ENCODE measurements at places on chromosomes 5 and 9.
A peak's percentile ranks its signal among the peaks of the same experiment; 100 is the strongest.

DNA sequence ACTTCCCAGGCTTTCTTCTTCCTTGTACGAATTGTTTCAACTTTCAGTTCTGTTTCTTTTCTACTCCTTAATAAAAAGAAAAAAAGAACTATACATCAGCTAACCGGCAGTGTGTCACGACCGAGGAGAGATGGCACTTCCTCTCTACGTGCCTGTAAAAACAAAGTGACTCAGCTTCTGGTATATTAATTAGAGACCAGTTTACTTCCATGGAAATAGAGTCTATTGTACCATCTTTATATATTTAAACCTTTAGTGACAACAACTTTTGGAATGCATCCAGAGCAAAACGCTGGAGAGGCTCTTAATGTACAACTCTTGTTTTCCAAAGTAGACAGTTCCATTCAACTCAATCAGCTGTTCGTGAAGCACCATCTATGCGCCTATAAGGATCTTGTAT is 94.5 kb upstream of the LIFR start:
- DNase-seq, result no peak

GRCh38 chr9:95864852-95865580 is 10.5 kb upstream of the ERCC6L2 start:
- DNase-seq, result no peak

DNA sequence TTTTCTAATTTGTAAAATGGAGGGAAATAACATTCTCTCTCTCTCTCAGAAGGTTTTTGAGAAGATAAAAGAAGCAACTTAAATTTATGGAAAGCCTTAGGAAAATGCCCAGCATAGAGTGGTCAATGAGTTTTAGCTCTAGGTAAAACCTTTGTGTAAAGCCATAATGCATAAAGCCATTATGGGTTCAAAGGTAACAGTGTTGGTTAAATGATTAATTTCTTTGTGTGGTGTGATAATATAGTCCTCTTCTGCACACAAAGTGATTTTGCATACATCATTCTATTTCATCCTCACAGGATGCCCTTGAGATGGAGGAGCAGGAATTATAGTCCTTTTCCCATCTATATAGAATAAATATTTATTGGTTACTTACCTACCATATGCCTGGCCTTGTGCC is 602.9 kb downstream of the CSNK1G3 start:
- no peak for DNase-seq

- peak; percentile 68 for DNase-seq
Measured at GRCh38 chr5:133930061-133930812, 38.2 kb downstream of the C5orf15 start.

DNA sequence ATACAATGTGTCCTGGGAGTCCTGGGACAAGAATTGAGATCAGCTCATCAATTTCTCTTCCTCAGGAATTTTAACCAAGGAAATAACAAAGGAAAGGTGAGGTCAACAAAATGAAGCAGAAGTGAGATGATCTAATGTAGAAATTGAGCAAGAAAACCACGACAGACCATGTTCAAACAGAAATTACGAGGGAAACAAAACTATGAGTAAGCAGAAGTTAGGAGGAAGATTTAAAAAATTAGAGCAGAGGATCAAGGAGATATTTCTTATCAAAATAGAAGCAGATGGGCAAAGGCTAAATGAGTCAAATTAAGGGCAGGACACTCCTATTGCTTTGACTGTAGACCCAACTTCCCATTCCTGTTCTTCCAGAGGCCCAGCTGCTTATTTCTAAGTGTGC is 97.4 kb downstream of the HINT1 start:
- DNase-seq, result no peak

DNA sequence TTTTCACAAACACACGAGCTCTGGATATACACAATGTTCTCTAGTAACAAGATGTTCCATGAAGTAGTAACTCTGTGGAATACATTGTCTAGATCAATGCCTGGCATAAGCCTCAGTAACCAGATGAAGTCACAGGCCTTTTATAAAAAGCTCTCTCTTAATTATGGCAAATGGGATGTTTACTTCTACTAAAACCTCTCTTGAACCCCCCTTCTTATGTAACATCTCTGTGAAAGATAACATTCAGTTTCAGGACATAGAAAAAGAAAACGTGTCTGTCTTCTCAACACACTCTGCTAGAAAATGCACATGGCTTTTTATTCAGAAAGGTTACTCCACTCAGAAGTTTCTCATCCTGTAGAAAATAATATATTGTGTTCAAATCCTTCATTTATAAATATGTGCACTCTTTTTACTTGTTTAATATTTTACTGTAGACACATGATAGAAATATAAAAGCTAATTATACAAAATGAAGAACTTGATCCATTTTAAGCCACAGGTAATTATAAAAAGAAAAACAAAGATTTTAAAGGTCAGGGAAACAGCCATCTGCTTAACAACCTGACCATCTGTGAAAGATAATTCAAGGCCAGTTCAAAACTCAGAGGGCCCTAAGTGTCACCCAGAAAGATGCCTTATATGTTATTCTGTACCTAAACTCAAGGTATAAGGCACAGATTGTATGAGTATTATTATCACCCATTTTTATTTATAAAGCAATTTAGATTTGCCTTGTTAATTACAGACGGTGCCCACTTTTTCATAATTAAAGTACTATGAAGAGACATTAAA is 812.0 kb downstream of the CDH18 start:
- no peak for DNase-seq

DNA sequence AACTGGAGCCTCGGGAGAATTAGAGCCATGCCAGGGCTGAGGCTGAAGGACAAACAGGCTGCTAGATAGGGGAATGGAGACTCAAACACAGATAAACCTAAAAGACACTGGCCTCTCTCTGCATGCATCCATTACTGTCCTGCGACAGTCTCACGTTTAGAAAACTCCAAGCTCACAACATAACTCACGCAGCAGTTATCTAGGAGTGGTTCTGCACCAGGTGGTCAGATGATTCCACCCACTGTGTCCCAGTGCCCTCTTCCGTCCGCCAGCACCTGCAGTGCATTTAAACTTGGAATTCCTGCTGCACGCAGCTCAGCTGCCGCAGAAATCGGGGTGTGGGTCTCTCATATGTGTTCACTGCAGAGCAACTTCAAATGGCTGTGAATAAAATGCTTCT is 272.6 kb upstream of the IRX2 start:
- no peak for DNase-seq

GRCh38 chr9:98428454-98428853 is 173.0 kb upstream of the TBC1D2 start:
- no peak for DNase-seq

GRCh38 chr9:122118343-122119165 is 25.4 kb upstream of the TTLL11 start:
- DNase-seq, result no peak

DNA sequence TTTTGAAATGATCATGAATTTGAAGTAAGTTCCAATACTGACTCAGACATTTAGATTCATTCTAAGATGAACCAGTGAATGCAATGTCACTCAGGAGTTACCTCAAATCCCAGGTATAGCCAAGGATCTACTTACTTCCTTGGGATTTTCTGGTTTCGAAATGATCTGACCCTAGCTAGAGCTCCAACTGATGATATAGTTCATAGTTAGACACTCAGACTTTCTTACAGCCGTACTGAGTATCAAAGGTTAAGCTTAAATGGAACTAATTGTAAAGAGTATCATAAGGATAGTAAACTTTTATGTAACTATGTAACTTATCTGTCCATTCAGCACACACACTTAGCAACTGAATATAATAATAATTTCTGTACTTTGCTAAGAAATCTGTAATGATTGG is 84.0 kb upstream of the FSD1L start:
- DNase-seq, result no peak

- no peak for DNase-seq
Measured at GRCh38 chr9:33130961-33131789, 36.0 kb downstream of the B4GALT1 start.

DNA sequence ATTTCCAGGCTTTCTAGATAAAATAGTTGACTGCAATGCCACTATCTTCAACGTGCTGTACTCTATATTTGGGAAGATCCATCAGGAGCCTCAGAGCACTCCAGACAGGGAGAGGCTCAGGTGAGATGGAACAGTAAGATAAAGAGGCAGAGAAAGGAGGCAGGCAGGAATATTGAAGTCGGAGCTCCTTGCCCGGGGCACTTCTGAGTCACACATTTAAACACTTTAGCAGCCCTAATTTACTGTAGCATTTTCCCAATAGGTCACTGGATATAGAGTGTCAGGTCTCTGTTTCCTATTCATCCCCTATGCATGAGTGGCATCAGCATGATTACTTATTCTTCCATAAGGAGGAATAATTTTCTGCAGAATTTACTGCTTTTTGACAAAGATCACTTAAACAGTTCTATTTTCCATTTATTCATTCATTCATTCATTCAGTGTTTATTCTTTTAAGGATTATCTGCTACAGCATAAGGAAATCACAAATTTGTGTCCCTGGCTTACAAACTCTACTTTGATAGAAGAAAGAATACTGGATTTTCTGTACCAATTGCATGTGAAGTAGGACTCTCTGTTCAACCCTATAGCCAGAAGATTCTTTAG is 170.7 kb downstream of the MAPKAP1 start:
- DNase-seq, result no peak

DNA sequence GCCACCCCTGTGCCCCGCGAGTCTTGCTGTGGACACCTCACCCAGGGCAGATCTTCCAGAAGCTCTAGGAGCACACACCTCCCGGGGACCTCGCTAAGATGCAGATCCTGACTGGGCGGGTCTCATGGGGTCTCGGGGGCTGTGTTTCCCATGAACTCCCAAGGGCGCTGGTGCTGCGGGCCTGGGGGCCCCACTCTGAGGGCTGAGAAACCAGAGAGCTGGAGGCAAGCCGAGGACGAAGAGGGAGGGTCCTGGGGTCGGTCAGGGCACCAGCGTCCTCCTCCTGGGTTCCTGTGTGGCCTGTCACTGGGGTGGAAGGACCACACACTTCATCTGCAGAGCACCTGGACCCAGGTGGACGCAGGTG is 30.2 kb downstream of the SLC6A3 start:
- no peak for DNase-seq

DNA sequence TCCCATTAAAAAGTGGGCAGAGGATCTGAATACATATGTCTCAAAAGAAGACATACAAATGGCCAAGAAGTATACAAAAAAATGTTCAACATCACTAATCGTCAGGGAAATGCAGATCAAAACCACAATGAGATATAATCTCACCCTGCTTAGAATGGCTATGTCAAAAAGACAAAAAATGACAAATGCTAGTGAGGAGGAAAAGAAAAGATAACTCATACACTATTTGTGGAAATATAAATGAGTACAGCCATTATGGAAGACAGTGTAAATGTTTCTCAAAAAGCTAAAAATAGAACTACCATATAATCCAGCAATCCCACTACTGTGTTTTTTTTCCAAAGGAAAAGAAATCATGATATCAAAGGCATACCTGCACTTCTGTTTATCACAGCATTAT is 450.7 kb downstream of the EFNA5 start:
- DNase-seq, result no peak

DNA sequence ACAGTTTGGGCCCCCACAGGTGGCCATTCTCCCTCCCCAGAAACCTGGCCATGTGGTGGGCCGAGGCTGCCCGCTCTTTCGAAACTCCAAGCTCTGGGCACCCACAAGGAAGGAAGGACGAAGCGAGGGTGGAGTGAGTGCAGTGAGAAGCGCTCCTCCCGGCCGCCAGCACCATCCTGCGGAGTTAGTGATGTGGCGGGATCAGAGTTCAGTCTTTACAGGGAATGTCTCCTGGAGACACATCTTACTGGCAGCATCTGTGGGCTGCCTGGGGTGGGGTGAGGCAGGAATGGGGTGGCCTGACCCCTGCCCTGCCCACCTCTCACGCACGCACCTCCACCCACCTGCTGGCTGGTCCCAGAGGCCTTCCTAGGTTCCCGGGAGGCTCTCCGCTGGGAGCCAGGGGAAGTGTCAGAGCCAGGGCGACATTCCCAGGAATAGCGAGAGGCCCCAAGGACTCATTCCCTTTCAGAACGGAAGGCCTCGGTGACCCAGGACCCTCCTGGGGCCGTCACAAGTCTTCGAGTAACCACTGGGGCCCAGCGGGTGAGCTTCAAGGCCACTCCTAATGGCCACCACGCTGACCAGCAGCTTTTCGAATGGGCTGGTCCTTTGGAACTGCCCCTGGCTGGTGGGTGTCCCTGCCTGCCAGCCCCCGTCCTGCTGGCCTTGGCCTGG is 5.5 kb upstream of the RNU6ATAC start:
- no peak for DNase-seq

DNA sequence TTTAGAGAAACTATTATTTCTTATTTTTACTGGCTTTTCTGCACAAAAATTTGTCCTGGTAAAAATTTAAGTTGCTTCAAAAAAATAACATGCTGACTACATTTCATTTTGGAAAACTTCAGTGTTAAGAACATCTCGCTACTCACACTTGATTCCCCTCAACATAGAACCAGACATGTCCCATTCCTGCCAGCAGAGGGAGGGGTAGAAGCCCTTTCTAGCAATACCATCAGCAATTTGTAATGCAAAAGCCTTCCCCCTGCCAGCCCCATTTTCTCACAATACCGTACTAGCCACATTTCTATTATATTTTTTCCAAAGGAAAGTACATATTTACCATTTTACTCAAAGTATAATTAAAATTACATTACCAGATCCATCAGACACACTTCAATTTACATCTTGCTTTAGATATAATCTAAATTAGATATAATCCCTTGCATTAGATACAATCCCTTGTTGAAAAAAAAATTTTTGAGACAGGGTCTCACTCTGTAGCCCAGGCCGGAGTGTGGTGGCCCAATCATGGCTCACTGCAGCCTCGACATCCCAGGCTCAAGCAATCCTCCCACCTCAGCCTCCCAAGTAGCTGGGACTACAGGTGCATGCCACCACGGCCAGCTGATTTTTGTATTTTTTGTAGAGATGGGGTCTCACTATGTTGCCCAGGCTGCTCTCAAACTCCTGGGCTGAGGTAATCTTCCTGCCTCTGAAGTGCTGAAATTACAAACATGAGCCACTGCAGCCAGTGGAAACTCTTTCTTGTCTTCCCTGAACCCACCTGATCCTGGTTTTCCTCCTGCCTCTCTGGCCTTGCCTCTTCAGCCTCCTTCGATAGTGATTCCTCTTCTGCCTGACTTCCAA is 39.6 kb upstream of the IDNK start:
- DNase-seq, result no peak

DNA sequence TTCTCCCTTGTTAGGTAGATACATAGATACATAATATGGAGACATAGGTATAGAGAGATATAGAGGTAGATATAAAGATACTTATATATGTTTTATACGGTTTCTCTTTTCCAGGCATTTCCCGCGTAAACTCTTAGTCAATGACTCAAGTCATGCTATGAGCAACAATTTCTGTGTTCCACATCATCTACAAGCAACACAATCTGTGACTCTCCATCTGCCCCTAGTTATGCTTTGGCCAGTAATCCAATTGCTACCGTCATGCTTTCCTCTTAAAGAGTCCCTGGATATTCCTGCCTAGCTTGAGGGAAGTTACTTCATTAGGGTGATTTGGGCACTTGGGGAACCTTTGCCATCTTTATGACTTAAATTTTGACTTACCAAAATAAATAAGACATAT is 129.0 kb upstream of the ADAMTS16 start:
- no peak for DNase-seq
